ENCODE measurements at places on chromosomes 13 and 19.

GRCh38 chr13:113474179-113474578, 16.3 kb downstream of the DCUN1D2 start:
- DNase-seq: peak; percentile 80

- no peak for DNase-seq
Observed at GRCh38 chr13:77139306-77139705, 112.3 kb upstream of the FBXL3 start.

DNA sequence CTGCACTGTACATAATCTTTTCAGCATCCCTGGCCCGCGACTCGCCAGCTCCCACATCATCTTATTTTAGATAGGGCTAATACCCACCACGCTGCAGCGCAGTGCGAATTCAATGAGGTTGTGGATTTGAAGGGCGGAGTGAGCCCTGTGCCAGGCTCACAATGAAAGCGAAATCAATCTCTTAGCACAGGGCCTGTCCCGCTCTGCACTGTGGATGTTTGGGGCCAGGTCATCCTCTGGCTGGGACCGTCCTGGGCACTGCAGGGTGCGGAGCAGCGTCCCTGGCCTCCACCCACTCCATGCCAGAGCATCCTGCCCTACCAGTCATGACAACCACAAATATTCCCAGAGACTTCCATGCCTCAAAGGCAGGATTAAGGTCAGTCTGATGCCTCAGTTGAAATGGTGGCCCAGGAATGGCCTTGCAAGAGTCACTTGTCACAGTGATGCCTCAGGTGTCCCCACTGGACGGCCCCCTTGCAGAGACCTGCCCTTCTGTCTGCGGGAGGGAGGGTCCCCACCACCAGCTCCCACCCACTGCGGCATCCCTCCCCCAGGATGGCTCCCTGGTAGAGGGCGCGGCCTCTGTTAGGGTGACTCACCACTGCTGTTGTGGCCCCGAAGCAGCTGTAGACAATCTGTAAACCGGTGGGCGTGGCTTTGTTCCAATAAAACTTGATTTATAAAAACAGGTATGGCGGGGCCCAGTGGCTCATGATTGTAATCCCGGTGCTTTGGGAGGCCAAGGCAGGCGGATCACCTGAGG, 5.6 kb downstream of the UHRF1 start:
- DNase-seq: peak; percentile 57

GRCh38 chr19:38190061-38190460, 34.0 kb downstream of the DPF1 start:
- DNase-seq: no peak

GRCh38 chr13:72657379-72657778, 70.0 kb downstream of the MZT1 start:
- DNase-seq: no peak

All from inflammatory macrophage treated with lipopolysaccharide for 4 hours (primary cell).